ENCODE measurements at places on chromosomes 5 and 9.
A peak's percentile ranks its signal among the peaks of the same experiment; 100 is the strongest.

DNA sequence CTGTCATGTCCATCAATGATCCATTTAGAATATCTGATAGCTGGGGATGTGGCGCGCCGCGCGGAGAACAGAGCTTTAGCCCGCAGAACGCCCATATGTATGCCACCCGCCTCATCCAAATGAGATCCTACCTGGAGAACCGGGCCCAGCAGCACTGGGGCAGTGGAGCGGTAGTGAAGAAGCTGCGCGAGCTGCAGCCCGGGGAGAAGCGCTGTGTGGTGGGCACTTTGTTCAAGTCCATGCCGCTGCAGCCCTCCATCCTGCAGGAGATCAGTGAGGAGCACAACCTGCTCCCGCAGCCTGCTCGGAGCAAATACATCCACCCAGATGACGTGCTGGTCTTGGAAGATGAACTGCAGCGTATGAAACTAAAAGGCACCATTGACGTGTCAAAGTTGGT, 313.7 kb downstream of the NR2F1-AS1 start:
- no peak for DNase-seq

GRCh38 chr9:129145841-129146292, 32.2 kb downstream of the IER5L start:
- no peak for DNase-seq

- no peak for DNase-seq
These were observed 59.0 kb upstream of the BARX1 start for GRCh38 chr9:94014066-94014654.

- DNase-seq = no peak
These were observed 166.5 kb upstream of the NR3C1 start for GRCh38 chr5:143569722-143570567.

GRCh38 chr5:18048449-18048848, 414.2 kb downstream of the TAF11L14 start:
- DNase-seq = no peak

DNA sequence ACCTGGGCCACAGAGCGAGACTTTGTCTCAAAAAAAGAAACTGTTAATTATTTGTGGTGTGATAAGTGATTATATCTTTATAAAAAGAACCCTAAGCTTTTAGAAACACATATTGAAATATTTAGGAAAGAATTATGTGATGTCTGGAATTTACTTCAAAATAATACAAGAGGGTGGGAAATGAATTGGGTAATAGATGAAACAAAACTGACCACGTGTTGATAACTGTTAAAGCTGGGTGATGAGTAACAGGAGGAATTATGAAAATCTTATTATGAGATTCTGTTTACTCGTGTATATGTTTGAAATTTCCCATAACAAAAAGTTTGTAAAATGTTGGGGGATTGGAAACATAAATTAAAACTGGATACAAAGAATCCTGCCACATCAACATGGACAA, 33.0 kb upstream of the PPP2CA start:
- no peak for DNase-seq

- no peak for DNase-seq
These were observed 621 bp downstream of the PCDHA13 start for GRCh38 chr5:140882591-140882899.

GRCh38 chr5:95151694-95152093, 133.2 kb downstream of the MCTP1 start:
- no peak for DNase-seq

DNA sequence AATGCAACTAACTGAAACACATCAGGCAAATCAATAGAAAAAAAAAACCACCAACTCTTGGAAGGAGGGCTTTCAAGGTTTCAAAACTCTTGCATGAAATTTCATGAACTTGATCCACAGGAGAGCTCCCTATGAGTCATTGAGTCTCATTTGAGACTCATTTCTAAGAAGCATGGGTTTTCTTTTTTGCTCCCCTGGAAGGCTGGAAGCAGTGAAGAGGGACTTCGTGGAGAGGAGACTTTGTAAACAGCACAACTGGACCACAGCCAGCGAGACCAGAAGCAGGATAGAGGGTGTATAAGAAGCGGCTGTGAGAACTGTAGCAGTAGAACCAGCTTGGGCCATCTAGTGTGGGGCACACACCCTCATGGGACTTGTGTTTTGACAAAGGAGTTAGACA, 41.2 kb upstream of the RAPGEF1 start:
- DNase-seq = no peak

DNA sequence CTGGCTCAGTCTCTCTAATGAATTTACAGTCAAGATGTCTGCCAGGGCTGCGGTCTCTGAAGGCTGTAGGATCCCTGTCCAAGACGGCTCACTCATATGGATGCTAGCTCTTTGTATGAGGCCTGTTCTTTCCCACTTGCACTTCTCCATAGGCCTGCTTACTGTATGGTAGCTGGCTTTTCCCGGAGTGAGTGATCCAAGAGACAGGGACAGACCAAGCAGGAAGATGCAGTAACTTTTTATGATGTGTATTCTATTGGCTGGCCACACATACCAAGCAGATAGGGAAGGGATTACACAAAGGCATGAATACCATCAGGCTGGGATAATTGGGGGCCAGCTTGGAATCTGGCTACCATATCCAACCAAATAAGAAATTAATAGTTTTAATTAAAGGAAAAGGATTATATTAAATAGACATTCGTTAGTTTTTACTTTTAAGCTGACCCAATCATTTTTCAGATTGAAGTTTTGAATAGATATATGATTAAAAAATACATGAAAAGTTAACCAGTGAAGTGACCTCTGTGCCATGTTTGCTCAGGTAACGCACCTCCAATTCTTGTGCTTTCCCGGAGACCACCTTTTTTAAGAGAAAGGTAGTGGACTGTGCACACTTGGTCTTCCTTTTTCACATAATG, 20.6 kb downstream of the NSD1 start:
- peak; percentile 24 for DNase-seq

DNA sequence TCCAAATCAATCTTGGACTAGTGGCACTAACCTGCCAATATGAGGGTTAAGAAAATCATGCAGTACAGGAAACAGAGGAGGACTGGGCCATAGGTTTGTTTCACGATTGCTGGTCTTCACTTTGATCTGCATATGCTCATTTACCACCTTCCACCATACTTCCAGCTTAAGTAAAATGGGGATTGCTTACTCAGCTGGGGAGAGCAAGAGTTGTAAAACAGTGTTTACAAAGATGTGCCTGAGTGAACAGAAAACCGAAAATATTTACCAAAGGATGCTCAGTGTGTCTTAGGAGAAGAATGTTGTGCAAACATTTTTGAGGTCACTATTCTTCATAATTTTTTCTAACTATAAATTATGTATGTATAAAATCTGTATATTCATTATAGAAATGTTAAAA, 65.1 kb upstream of the DNAH5 start:
- no peak for DNase-seq

GRCh38 chr9:127318651-127319167, 54.1 kb downstream of the GARNL3 start:
- DNase-seq = no peak

DNA sequence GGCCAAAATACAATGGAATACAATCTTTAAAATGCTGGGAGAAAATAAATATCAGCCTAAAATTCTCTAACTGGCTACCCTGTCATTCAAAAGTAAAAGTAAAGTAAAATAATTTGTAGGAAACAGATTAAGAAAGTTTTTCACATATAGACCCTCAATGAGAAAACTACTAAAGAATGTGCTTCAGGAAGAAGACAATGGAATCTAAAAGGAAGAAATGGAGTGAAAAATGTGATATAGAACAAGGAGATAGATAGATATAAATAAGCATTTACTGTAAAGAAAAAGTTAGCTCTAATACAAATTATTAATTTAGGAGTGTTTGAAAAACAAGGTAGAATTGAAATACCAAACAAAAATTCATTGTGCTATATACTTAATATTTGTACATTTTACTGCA, 368.6 kb upstream of the MPDZ start:
- no peak for DNase-seq

DNA sequence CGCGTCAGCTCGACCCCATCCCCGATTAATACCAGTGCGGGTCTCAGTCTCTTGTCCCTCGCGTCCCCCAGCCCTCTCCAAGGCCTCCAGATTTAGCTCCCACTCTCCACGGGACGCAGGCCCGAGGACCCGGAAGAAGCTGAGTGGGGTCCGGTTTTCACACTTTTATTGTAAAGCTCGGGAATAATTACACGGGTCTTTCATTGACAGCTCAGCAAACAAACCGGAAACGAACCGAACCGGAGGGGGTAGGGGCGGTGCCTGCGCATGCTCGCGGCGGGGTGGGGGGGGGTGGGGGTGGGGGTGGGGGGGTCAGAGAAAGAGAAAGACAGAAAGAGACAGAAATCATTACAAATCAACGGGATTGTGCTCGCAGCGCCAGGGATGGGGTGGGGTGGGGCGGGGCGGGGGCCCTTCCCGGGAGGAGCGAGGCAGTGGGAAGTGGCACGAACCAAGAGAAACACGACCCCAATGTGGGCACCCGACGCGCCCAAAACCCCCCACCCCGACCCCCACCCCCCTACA, 27.9 kb downstream of the PCDH1 start:
- DNase-seq = no peak

- DNase-seq = no peak
These were observed 395.5 kb upstream of the SLC30A5 start for GRCh38 chr5:68698025-68698940.

DNA sequence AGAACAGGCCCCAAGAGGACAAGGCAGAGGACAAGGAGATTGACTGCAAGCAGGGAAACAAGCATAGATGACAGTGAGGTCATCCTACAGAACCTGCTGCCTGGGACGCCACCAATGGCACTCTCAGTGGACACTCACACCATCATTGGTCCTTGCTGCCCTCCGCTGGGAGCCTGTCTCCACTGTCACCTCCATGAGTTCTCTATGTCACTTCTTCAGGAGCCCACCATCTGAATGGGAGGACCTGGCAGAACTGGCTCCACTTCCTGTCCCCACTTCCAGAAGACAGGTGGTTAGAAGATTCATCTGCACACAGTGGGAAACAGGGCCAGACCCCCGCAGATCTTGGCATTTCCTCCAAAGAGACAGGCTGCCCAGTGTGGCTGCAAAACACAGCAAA, 188.9 kb downstream of the HSD17B3 start:
- DNase-seq = no peak

- DNase-seq = no peak
These were observed 20.5 kb downstream of the SLC1A1 start for GRCh38 chr9:4510546-4511322.

GRCh38 chr5:160213537-160213936, 15.8 kb upstream of the FABP6 start:
- DNase-seq = no peak

DNA sequence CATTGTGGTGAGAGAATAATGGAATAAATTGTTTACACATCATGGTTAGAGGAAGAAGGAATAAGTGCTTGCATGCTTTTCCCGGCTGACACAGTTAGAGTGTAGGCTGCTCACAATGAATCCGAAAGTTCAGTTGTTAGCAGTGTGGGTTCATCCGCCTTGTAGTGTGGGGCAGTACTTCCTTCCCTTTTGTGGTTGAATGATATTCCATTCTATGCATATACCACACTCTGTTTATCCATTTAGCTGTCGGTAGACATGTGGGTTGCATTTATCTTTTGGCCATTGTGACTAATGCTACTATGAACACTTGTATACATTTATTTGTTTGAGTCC, 84.0 kb downstream of the COL5A1 start:
- no peak for DNase-seq

GRCh38 chr5:151585970-151586369, 5.2 kb downstream of the FAT2 start:
- DNase-seq = no peak

DNA sequence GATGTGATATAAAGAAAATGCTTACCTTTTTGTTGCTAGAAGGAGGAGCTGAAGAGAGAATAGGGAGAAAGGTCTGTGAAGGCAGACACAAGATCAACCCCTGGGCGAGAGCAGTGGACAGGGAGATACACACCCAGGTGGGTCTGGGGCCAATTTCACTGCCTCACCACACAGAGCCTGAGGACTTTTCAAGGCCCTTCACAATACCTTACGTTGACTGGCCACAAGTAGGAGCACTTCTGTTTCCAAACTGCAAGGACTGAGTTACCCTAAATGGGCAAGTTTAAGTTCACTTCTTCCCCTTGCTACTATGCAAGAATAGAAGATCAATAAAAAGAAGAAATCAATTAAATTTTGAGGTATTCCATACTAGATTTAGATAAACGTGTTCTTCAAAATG, 174.5 kb upstream of the SLC12A2 start:
- no peak for DNase-seq

- peak; percentile 99 for DNase-seq
These were observed 140.8 kb upstream of the OTULINL start for GRCh38 chr5:14440582-14441431.

GRCh38 chr9:120937596-120937995, 11.0 kb upstream of the TRAF1 start:
- no peak for DNase-seq

DNA sequence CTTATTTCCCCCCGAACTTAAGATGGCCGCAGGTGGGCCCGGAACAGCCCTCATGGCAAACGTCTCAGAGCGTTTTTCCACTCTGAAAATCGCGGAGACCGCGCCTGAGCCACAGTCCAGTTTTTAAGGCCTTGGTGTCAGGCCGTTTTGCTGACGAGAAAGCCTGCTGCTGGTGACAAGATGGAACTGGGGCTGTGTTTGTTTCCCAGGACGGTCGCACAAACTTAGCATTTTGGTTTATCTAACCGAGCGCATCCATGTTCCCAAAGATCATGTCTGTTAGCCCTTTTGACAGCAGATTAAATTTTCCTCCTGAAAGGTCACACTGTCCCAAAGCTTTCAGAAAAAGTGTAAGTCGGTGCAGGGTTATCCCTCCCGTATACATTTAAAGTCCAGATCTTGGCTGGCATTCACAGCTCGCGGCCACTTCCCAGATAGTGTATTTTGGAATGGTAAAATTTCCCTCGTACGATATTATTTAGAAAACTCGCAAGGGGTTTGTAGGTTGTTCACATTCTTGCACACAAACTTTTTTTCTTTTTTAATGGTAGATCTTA, 812 bp downstream of the SREK1 start:
- DNase-seq = no peak

DNA sequence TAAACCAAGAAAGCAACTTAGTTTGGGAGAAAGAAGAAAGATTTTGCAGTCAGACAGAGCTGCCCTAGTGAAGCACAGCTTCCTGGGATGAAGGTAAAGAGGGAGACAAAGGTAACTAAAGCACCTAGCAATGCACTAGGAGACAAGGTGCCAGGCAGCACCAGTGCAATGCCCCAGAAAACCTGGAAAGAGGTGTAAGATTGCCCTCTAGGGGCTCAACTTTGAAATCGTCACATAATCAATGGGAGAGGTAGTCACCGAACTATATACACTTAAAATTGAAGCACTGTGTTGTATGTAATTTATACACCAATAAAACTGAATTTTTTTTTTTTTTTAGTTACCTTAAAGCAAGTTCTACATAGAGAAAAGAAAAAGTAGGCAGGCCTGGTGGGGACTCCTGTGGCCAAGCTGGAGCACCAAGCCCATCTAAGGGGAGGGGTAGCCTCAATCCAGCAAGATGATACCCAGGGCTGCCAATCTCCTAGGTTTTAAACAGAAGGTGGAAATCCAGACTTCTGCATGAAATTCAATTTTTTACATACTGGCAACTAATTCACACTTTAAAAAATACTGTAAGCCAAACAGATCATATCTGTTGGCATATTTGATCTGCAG, 48.2 kb downstream of the CDK5RAP2 start:
- no peak for DNase-seq

Data from BJ (cell line).